ENCODE measurements at places on chromosomes 7 and 10.

DNA sequence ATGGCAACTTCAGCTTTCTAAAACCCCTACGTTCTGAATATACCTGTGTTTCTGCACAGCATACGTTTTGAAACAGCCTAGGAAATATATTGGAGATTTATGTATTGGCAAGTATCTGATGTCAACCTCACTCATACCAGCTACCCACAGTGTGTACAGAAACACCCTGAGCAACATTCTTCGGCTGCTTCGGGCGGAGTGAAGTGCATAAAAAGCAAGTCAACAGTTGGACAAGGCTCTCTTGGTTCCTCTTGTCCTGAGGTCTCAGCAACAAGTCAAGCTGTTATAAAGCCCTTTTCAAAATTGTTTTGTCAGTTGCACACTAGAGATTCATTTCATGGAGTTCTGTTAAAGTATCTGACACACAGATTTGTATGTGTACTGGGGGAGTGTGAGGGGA is 40.0 kb upstream of the PAPSS2 start:
- DNase-seq = no peak

GRCh38 chr10:106592396-106592795 is 572.1 kb downstream of the SORCS1 start:
- DNase-seq = no peak

- DNase-seq = no peak
These were observed 40.5 kb upstream of the SAMD8 start for GRCh38 chr10:75070961-75071428.

- no peak for DNase-seq
These were observed 12.7 kb downstream of the PLEKHA8 start for GRCh38 chr7:30040938-30041337.

DNA sequence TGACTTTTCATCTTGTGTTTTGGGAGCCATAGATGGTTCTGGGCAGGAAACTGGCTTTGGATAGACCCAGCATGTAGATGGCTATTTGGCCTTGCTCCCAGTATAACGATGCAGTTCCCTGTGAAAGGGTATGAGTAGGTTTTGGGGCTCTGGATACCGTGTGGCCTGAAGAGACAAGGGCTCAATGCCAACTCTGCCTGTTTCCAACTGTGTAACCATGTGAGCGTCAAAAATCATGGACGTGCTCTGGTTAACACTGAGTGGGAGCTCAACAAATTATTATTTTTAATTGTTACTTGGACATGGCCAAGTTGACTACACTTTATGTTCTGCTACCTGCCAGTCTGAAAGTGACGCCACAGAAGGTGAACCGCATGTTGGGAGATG is 41.8 kb downstream of the EGFR start:
- DNase-seq = no peak

Measured in stimulated activated CD4-positive, alpha-beta T cell treated with anti-CD3 and anti-CD28 coated beads, Interleukin-1b, Interleukin-23, amount 100 ng/mL, for 24 hours (primary cell).